ENCODE measurements at places on chromosomes 3 and 15.

DNA sequence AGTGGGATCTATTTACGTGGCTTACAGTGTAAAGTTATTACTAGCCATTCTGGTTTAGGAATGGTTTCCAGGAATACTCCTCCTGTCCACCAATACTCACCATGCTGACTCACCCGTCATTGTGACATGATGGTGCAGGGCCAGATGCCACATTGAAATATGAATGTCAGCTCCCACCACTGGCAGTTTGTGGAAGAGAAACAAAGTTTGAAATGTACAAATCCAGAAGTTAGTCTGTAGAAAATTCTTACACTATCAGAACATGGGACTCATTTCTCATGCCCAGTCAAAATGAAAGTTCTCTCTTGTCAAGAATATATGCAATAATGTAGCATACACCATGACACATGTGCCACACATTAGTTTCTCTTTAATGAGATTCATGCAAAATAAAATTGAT is 14.4 kb upstream of the TSPAN3 start:
- no peak for DNase-seq

GRCh38 chr3:13399603-13400002 is 20.5 kb downstream of the NUP210 start:
- DNase-seq: no peak

GRCh38 chr3:138434875-138435772 is 708 bp downstream of the ESYT3 start:
- DNase-seq: peak; percentile 61

DNA sequence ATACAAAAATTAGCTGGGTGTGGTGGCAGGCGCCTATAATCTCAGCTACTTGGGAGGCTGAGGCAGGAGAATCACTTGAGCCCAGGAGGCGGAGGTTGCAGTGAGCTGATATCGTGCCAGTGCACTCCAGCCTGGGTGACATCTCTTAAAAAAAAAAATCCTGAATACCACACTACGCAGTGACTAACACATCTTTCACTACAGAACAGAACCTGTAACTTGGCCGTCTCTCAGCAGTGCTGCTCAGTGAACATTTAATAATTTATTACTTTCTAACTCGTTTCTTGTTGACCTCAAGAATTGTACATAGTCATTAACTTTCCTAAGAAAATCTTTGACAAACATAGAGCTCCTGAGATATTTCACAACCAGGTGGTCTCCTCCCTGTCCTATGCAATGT is 3.8 kb downstream of the GREM1 start:
- no peak for DNase-seq

DNA sequence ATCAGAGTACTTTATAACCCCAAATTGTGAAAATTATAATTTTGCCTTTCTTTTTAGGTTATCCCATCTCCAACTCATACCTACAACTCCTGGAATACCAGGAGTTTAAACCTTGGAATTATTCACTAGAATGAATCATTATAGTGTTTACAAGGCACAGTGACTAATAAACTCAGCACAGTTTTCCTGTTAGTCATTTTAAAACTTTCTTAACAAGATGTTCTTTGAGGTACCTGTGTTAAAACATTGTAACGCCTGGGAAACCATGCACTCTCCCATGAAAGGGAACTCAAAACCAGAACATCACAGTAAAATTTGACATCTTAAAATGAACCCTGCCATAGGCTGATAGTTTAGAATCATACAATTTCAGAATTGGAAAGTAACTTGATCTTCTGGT is 132.4 kb upstream of the OSTN start:
- no peak for DNase-seq

DNA sequence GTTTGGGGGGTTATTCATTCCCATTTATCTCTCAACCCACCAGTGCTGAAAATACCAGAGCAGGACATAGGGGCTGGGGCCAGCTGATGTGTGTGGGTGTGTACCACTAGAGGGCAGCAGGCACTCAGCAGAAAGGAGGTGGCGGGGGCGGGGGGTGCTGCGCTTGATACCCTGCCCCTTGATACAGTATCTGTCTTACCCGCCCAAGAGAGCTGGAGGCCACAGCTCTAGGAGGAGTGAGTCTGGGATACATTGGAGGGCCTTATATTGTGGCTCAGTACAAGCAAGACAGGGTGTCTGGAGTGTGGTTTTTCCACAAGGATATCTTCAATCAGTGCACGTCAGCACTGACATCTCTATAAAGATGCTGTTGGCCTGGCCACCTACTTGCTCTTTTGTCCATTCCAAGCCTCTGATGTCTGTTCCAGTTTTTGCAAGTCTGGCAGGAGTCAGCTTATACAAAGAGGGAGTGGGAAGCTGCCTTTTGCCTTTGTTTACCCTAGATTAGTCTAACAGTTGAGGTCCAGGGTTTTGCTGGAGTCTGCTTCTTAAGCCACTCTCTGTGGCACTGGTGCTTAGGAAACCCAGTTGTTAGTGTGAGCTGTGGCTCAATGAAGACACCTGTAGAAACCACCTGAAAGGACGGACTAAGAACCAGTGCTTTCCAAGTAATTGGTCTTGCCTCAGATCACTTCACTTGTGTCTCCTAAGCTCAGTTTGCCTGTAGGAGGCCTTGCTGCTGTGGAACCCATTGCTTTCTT is 1.5 kb upstream of the RBM15B start:
- DNase-seq: peak; percentile 74

DNA sequence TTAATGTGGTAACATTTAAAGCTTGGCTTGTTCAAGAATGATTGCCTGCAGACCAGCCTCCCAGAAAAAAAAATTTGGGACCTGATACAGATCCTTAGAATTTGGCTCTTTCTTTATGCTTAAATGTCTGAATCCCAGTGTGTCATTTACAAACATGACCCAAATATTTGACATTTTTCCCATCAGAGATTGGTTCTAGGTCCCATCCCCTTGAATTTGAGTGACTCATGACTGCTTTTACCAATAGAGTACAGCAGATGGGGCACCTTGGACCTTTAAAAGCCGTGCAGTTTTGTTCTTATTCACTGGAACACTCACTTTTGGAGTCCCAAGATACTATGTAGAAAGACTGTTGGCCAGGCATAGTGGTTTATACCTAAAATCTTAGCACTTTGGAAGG is 231.6 kb downstream of the ZIC1 start:
- DNase-seq: no peak

DNA sequence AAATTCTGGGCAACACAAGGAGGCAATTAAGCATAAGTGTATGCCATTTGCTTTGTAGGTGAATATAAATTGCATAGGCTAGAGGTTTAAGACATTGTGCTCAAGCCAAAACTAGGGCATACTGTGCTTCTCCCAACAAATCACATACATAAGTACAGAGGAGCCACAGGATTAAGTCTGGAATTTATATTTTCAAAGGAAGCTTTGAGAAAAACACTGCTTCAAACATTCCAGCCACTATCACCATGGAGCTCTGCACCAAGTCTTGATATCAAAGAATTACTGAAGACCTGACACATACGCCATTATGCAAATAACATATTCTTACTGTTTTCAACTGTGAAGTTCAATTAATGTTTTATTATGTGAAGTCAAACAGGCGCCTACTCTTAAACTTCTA is 119.4 kb upstream of the NPHP3 start:
- no peak for DNase-seq

- no peak for DNase-seq
Measured at GRCh38 chr3:33057320-33058298, 39.3 kb downstream of the GLB1 start.

- DNase-seq: no peak
Measured at GRCh38 chr3:41029356-41029755, 169.9 kb upstream of the CTNNB1 start.

GRCh38 chr3:153752405-153753027 is 368.7 kb upstream of the ARHGEF26 start:
- DNase-seq: no peak

DNA sequence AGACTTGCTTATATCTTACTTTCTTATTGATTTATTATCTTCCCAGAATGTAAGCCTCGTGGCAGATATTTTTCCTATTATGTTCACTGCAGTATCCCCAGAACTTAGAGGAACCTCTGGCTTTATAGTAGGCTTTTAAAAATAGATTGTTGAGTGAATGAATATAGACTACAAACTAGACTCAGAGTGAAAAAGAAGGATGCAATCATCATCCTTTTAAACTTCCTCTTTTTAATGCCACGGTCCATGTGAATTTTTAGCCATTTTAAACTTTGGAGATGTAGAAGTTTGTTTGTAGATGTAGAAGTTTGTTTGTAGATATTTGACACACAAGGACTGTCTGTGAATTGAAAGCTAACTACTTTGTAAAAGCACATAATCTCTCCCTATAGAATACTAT is 7.2 kb upstream of the P2RY12 start:
- DNase-seq: no peak

DNA sequence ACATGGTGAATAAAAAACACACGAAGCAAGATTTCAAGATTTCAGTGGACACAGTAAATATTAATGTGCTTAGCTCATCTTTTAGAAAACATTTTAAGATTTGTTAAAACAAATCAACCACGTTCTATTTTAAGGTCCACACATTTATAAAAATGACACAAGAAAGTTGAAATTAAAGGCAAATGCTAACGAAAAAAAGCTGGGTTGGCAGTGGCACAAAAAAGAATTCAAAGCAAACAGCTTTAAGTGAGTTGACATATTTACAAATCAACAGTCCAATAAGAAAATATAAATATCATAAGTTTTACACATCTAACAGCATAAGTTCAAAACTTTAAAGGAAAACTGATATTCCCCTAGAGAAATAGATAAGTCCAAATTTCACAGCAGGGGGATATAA is 430.4 kb upstream of the CCDC54 start:
- no peak for DNase-seq

GRCh38 chr3:40713795-40714194 is 189.0 kb downstream of the ZNF621 start:
- DNase-seq: no peak

GRCh38 chr3:159761848-159762635 is 226.6 kb upstream of the IL12A start:
- DNase-seq: no peak

DNA sequence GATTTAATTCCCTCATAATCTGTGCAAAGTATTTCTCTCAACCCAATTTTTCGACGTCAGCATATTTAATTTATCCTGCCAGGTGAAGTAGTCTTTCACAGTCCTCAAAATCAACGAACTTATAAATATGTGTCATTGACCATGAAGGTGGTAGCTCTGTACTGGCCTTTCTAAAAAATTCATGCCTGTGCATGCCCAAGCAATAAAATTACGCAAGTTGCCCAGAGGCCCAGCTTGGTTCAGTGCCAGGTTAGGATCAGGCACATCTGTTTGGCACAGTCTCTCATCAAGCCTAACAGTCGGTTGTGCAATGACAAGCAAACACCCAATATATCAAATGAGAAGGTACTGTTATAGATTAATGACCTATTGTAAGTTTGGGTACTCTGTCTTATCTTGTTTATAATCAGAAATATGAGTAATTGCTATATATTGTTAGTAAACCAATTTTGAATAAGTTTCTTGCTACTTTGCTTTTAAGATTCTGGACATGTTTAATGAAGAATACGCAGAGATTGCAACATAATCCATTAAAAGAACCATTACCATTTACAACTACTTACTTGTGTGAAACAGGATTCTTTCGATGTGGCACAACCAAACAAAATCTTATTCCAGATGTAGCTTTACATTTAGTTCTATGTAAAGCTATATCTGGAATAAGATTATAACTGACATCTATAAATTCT is 159.0 kb upstream of the IL12A start:
- DNase-seq: no peak

DNA sequence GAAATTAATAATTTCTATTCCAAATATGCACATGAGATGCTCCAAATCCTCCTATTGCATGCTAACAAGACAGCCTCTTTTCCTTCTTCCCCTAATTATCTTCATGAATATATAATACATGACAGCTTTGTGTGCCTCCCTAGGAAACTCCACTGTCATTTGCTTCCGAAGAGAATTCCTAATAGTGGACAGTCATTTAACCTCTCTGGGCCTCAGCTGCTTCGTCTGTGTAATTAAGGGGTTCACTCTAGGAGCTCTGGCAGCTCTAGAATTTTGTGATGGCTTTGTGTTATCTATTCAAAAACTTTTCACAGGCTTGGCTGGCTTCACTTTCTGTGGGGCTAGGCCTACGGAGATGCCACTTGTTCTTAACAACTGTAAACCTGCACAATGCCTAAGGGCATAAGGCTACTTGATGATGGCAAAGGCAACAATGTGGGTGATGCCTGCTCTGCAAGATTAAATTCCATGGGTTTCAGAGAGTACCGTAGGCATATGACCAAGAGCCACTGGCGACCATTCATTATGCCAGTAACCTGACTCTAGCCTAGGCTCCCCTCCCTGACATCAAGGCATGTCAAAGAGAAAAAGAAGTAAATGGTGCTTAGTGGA is 333.8 kb upstream of the UMPS start:
- no peak for DNase-seq

GRCh38 chr15:64133623-64134344 is 17.7 kb upstream of the SNX22 start:
- no peak for DNase-seq

DNA sequence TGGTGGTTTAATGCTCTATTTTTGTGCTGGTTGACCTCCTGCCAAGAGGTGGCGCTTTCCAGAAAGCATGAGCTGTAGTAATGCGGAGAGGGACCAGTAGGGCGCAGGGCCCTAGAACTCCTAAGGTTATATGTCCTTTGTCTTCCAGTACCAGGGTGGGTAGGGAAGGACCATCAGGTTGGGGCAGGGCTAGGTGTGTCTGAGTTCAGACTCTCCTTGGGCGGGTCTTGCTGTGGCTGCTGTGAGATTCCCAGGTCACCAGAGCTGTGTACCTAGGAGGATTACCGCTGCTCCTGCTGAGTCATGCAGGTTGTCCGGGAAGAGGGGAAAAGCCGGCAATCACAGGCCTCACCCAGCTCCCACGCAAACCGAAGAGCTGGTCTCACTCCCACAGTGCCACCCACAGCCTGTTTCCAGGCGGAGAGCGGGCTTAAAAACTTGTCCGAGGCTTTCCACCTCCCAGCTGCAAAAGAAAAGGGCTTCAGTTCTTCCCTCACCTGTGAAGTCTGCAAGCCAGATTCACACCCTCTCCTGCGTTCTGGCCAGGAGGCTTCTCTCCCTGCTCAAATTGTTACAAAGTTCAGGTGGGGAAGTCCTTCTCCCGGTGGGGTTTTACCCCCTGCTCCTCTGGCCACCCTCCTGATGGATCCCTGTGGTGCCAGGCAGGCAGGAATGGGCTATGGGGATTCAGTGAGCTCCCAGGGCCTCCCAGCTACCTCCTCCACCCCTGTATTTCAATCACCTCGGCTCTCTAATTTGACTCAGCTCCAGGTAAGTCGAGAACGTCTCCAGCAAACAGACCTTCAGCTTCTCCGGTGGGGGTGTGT is 37.7 kb upstream of the BCHE start:
- no peak for DNase-seq

GRCh38 chr3:51547274-51547673 is 8.8 kb downstream of the RAD54L2 start:
- no peak for DNase-seq

GRCh38 chr15:82850731-82851130 is 41.3 kb downstream of the WHAMM start:
- DNase-seq: peak; percentile 15

All from activated CD8-positive, alpha-beta memory T cell treated with anti-CD3 and anti-CD28 coated beads for 24 hours (primary cell).